Astrocyte of the hippocampus (primary cell): ENCODE measurements at places on chromosomes 11 and 22.

- DNase-seq, result peak; percentile 10
These were observed 26.1 kb downstream of the APIP start for GRCh38 chr11:34890089-34890488.

- DNase-seq, result no peak
These were observed 5.0 kb upstream of the OR52H1 start for GRCh38 chr11:5553343-5553742.

DNA sequence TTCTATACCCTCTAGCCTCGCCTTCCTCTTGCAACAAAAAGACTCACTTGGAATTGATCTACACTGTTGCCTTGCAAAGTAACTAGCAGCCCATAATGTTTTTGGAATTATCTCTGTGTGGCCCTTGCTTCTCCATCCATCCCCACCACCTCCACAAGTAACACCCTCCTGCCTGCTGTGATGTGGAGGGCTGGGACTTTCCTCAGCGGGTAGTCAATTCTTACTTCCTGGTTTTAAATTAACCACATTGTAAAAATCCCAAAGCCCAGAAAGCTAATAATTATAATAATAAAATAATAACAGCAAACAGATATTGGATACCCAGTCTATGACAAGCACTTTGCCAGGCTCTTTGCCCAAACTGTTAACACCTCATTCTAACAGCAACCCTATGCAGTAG is 40.8 kb upstream of the GALNT18 start:
- no peak for DNase-seq

DNA sequence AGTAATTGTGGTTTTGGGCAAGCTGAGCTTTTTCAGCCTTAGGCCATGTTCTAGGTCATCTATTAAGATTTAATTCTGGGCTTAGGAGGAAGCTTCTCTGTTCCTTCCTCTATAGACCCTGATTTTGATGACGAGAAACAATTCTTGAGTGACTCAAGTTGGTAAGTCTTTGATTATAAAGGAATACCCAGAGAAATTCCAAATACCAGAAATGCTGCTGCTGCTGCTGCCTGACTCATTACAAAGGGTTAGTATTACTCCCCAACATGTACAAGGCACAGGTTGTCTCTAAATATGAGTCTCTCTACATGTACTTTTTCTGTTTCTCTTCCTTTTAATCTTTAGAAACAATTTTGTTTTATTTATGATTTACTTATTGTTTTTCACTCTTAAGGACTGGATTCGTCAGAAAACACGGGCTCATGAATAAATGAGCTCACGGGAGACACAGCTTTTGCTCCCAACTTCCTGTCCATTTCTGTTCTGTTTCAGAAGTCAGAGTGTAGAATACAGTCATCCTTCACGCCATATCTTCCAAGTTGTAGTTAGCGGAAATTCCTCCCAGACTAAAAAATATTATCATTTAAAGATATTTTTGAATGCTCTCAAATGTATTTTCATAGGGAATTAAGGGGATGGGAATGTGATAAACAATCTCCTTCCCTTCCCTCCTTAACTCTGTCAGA is 31.8 kb upstream of the RBMXL2 start:
- no peak for DNase-seq

GRCh38 chr22:19498154-19498865 is 18.6 kb downstream of the CDC45 start:
- no peak for DNase-seq

DNA sequence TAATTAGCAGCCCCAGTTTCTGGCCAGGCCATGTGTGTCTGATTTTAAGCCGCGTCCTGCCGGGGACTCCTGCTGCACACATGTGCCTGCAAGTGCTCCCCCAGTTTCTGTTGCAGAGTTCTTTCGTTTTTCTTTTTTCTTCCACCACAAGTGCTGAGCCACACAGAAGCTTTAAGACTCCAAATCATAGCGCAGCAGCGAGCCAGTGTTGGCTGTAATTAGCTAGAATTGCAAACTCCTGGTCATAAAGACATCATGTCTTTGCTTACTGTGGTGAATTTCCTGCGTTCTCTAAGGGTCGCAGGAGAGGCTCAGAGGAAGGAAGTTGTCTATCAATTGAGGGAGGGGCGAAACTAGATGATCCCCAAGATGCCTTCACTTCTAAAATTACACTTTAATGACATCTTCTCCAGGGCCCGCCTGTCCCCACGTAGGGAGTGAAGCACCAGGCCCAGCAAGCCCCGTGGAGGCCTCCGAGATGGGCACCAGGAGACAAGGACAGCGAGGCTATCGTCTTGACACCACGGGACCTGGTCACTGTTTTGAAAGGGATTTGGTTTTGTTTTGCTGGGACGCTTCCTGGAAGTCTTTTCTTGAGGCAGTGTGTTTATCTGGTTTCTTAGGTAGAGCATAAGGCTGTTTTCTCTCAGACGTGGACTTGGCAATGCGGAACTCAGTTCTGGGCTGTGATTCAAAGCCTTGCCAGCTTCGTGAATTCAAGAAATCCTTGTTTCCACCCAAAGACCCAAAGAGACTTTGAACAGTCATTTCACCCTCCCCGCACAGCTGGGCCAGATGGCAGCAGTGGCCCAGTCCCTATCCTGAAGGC is 71.8 kb downstream of the UBASH3B start:
- DNase-seq, result peak; percentile 70

GRCh38 chr22:19291218-19291579 is 320 bp downstream of the CLTCL1 start:
- DNase-seq, result peak; percentile 49

GRCh38 chr11:9273376-9274336 is 8.5 kb upstream of the DENND5A start:
- no peak for DNase-seq

- no peak for DNase-seq
These were observed 527.1 kb upstream of the CCDC90B start for GRCh38 chr11:83813296-83813695.

- no peak for DNase-seq
These were observed 427.3 kb downstream of the TENM4 start for GRCh38 chr11:79013509-79013908.

GRCh38 chr11:35036639-35037038 is 102.3 kb upstream of the CD44 start:
- DNase-seq, result no peak

DNA sequence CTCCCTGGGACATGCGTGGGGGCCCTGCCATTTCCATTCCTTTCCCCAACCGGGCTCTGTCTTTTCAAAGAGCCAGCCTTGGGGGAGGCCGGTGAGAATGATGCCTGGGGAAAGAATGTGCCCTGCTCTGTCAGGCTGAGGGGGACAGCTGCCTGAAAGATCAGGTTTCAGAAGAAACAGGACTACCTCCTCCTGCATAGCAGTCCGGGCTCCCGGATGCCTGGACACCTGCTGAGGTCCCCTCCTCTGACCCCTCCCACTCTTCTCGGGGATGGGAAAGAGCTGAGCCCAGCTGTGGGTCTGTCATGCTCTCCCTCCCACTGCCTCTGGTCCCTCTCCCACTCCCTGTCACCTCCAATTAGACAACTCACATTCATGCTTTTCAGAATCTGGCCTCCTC is 41.8 kb upstream of the CDON start:
- DNase-seq, result no peak

DNA sequence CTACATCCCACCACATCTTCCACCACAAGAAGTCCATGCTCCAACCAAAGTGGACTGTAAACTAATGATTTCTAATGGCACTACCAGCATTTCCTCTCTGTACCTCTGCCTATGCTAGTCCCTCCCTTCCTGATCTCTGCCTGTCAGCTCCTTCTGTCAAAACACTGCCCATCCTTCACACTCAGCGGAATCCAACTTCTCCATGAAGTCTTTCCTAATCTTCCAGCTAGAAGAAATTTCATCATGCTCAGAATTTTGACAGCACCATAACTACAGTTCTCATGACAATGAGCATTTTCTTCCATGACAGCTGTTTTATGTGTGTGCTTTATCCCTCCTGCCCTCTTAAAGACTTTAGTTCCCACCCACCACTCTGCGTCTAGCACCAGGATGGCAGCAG is 111.4 kb downstream of the SERGEF start:
- DNase-seq, result no peak

DNA sequence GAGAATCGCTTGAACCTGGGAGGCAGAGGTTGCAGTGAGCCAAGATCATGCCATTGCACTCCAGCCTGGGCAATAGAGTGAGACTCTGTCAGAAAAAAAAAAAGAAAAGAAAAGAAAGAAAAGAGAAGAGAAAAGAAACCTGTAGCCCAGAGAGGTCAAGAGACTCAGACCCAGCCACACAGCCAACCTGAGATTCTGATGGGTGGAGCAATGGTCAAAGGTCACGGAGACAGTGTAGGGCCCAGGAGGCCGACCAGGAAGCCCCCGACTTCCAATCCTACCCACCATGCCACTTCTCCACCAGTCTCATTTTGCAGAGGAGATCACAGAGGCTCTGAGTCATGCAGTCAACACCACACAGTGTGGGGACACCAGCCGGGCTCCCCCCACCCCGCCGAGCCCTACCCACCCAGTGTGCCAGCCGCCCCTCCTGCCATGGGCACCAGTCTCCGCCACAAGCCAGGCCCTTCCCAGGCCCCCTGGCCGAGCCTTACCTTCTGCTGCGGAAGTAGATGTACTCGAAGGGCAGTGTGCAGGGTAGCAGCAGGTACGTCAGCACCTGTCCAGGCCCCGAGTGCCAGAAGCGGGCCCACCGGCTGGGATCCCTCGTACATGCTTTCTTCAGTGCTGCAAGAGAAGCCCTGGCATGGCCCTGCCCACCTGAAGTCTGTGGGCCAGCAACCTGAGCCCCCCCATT is 7.9 kb downstream of the PNPLA5 start:
- no peak for DNase-seq

- no peak for DNase-seq
These were observed 104.9 kb downstream of the FAM76B start for GRCh38 chr11:95684701-95685100.

- peak; percentile 11 for DNase-seq
These were observed 65.6 kb downstream of the CECR2 start for GRCh38 chr22:17434856-17435255.

GRCh38 chr11:73306069-73306841 is 1.8 kb upstream of the ARHGEF17 start:
- no peak for DNase-seq

GRCh38 chr22:43156413-43156812 is 5.1 kb downstream of the TSPO start:
- no peak for DNase-seq

GRCh38 chr11:64027651-64028397 is 7.9 kb upstream of the FLRT1 start:
- no peak for DNase-seq

DNA sequence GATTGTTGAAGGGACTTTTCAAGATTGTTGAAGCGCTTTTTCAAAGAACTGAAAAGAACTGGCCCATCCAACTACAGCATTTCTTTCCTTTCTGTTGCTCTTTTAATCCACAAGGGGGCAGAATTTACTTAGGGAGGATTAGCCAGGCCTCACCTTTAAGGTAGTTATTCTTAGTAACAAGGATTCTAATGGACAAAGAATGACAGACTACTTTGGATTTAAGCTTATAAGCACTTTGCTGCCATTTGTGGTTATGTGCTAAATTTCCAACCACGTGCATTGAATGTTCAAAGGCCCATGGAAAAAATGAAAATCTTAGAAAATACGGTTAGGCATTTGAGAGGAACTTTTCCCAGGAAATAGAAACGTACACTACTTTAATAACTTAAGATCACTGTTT is 49.5 kb upstream of the HSPA8 start:
- DNase-seq, result peak; percentile 65

- DNase-seq, result no peak
These were observed 18.6 kb downstream of the GRAMD4 start for GRCh38 chr22:46638601-46639431.

- no peak for DNase-seq
These were observed 22.1 kb upstream of the MGAT3 start for GRCh38 chr22:39434721-39435120.

DNA sequence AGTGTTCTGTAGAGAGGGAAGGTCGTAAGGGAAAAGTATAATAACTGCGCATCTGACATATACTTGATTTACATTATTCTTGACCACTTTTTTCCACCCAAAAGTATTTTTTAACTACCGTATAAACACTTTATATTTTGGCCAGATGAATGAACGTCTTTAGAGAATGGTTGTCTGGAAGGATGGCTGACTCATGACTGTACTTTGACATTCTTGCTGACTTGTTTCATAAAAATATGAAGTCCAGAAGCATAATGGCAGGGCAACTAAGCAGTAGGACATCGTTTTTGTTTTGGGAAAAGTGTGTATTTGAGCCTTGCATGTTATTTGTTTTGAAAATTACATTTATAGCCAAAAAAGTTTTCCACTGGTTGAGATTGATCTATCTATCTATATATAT is 110.0 kb downstream of the OSBP2 start:
- no peak for DNase-seq
